ENCODE measurements at places on chromosomes 3 and 15.

- no peak for DNase-seq
Observed at GRCh38 chr3:66582721-66583423, 82.0 kb upstream of the LRIG1 start.

GRCh38 chr3:13792512-13793371 lies 87.1 kb downstream of the WNT7A start:
- no peak for DNase-seq

DNA sequence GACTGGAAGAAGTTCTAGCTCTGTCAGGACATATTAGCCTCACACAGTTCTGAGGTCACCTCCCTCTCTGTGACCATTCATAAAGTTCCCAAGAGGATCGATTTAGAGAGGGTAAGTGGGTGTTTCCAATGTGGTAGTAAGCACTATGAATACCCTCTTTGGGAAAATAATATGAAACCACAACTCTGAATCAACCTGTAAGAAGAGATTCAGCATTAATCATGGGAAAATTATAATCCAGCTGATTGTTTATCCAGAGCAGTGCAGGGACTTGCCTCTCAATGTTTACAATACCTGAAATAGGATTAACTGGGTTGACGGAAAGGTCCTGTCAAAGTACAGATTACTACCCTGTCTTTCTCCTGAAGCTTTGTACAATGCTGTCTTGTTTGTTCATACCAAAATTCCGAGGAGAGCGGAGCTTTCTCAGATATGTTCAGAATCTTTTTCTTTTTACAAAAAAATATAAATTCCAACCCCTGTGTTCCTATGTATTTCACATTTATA lies 302.9 kb upstream of the DPPA4 start:
- no peak for DNase-seq

DNA sequence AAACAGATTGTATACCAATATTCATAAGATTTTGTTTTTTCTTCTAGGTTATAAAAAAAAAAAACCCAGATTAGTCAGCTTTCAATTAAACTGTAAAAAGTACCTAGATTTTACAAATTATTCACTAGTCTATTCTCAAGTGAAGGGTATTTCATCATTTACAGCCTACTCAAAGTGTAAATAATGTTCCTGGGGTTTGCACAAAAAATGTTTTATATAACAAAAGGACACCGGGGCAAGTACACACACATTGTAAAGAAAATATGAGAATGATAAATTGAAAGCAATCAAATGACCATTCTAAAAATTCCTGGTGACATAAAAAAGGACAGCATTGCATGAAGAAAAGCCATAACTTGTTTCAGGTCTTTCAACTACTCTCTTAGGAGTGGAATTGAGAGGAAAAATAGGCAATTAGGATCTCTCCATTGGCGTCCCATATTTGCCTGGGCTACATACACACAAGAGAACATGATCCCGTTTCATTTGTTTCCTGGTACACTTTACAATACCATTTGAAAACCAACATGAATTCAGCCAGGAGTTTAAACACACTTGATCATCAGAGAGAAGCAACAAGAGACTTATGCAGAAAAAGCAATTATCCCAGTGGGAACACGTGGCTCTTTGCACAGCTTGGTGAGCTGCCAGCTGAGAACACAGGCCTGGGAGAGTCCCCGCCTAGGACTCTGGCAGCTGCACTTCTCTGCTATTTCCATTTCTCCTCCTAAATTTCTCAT lies 1039.2 kb downstream of the ROBO1 start:
- DNase-seq = peak; percentile 63

DNA sequence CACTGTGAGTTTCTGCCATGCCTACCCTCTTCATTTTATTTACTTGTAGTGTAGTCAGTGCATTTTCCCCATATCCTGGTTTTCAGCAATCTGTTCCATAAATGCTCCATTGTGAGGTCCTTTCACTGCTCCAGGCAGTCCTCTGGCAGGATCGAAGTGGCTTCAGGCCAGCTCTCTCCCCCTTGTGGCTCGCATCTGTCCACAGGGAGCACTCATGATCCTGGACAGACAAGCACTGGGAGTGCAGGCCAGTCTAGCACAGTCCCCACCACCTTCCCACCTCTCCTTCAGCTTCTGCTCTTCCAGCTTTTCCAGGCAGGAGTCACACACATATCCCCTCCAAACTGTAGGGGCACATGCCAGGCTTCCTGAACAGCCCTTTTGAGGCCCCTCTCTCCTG lies 173.6 kb downstream of the PPM1L start:
- no peak for DNase-seq

All from occipital lobe (tissue), 3 donors.